ENCODE measurements at places on chromosomes 4 and X. TPM values are rescaled to one million over a fixed set of nuclear protein-coding genes. Genes with fewer than 3 reads are reported as not detected.

The ADH7 gene
- total RNA-seq = not detected

The SHROOM3 gene
- 15.2 TPM for total RNA-seq

The SRPK3 gene
- total RNA-seq = not detected

The TEX13C gene
- not detected for total RNA-seq

The IQSEC2 gene
- 2.8 TPM for total RNA-seq

The PRDM8 gene
- total RNA-seq = 0.12 TPM

The PGAM4 gene
- not detected for total RNA-seq

The GUCY1A1 gene
- 4.3 TPM for total RNA-seq

The FSTL5 gene
- total RNA-seq = not detected

The SASH3 gene
- 3.0 TPM for total RNA-seq

DNA sequence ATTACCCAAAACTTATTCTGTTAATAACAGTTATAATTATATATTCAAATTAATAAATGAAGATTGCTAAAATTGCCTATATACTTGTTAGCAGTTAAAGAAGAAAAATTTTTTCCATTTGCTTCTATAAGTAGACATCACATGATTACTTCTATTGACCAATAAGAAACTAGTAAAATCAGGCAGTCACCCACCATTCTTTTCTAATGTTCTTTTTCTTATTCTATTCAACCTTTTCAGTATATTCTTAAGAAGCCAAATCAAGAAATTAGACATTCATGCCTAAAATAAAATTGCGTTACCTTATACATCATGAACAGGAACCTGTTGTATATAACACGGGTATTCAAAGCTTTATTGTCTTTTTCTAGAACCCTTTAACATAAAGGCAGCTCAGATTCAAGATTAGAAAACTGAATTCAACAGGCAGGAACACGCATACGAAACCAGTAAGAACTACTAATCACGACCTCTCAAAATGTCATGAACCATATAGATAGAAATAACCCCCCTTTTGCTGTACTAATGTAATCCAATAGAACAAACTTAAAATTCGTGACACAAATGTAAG is 568.1 kb upstream of the DIPK2B start:
- H3K27me3 ChIP-seq = no peaks in the 10 kb centered on the region
- H3K4me1 ChIP-seq = no peaks in the 10 kb centered on the region
- H3K4me3 ChIP-seq = peak overlapping the region; percentile 42
- H3K36me3 ChIP-seq = no peaks in the 10 kb centered on the region
- peak overlapping the region; percentile 65 for H3K27ac ChIP-seq

- no peak for DNase-seq
- no peak overlapping the region for H3K27ac ChIP-seq
- no peak overlapping the region for H3K4me3 ChIP-seq
- H3K4me1 ChIP-seq = no peaks in the 10 kb centered on the region
- H3K36me3 ChIP-seq = no peaks in the 10 kb centered on the region
Measured at GRCh38 chr4:11424000-11424399, 4.7 kb downstream of the HS3ST1 start.

- no peak overlapping the region for H3K27ac ChIP-seq
- H3K36me3 ChIP-seq = no peaks in the 10 kb centered on the region
- no peak for DNase-seq
- no peak overlapping the region for H3K4me3 ChIP-seq
- H3K27me3 ChIP-seq = no peaks in the 10 kb centered on the region
Measured at GRCh38 chrX:389021-389441, 2.3 kb upstream of the PPP2R3B start.

- no peak overlapping the region for H3K27ac ChIP-seq
- H3K36me3 ChIP-seq = no peaks in the 10 kb centered on the region
- H3K4me1 ChIP-seq = no peaks in the 10 kb centered on the region
- no peak overlapping the region for H3K4me3 ChIP-seq
- no peaks in the 10 kb centered on the region for H3K27me3 ChIP-seq
Measured at GRCh38 chrX:142312591-142312990, 107.5 kb upstream of the MAGEC2 start.

DNA sequence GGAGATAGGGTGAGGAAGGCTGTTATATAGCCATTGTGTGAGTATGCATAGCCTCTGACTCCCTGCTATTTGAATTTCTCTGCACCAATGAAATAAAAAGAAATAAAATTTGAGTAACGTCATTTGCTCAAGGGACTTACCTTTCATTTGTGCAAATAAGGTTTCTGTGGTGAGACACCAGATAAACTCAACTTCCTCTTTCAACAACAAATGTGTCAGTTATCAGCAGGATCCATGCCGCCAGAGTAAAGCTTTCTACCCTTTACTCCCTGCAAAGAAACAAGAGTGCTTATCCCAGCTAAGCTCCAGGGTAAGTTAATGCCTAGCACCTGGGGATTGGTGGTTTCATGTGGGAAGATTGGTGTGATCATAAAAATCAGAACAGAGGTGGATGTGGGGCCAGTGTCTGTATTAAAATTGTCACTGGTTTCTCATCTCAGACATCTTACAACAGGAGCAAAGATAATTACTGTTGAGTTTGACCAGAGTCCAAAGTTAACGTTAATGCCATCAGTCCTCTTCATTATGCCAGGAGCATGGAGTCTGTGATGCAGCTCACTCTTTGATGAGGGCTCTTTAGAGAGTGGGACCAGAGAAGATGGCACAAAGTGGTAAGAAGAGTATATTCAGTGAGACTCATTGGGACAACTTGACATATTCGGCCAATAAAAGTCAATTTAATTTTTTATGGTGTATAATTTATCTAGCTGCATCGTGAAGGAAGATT is at the start of gene P2RY10:
TSS of gene P2RY10 (plus strand) at position 206 of the 727 bp plus-strand sequence. CDS start 15,130 bp downstream, outside the sequence.
- H3K27ac ChIP-seq = no peak within 1 kb of the TSS
- DNase-seq = no peak
- H3K36me3 ChIP-seq = no peaks in the 10 kb centered on the region
- no peaks in the 10 kb centered on the region for H3K4me1 ChIP-seq
- peaks cover 5% of the 10 kb centered on the region for H3K27me3 ChIP-seq
- H3K4me3 ChIP-seq = no peak within 1 kb of the TSS

GRCh38 chrX:96405842-96406241 is 278.8 kb upstream of the DIAPH2 start:
- H3K4me3 ChIP-seq = no peak overlapping the region
- DNase-seq = no peak
- no peaks in the 10 kb centered on the region for H3K4me1 ChIP-seq
- no peaks in the 10 kb centered on the region for H3K27me3 ChIP-seq

- H3K27me3 ChIP-seq = no peaks in the 10 kb centered on the region
- H3K27ac ChIP-seq = no peak overlapping the region
- DNase-seq = no peak
- no peaks in the 10 kb centered on the region for H3K4me1 ChIP-seq
- no peaks in the 10 kb centered on the region for H3K36me3 ChIP-seq
Measured at GRCh38 chr4:143438710-143439109, 74.8 kb upstream of the SMARCA5 start.

DNA sequence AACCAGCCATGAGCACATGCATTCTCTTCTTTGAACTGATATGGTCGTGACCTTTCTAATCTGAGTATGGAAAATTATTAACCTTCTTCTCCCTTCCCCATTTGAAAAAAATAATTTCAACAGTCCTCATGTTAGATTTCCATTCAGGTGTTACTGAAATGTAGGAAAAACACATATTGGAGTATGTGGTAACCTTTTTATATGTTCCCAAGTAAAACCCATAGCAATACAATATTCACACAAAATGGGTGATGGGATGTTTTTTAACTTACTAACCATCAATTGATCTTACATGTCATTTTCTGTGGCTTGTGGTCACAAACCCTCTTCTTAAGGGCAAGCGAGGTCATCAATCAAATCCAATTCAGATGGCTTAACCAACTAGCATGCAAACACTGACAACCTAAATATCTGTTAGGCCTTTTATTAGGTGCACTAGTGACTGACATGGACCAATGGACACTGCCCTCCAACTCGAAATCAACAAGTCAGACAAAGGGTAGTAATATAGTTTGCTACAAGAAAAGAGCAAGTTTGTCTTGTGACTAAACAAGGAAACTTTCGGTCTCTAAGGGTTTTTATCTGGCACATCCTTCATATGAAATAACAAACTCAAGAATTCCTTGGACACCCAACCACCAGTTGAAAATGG is 74.3 kb downstream of the CAMK2D start:
- DNase-seq = no peak
- peaks cover 34% of the 10 kb centered on the region for H3K4me1 ChIP-seq
- H3K27me3 ChIP-seq = no peaks in the 10 kb centered on the region
- no peak overlapping the region for H3K4me3 ChIP-seq
- H3K36me3 ChIP-seq = no peaks in the 10 kb centered on the region

GRCh38 chr4:2378401-2378800 is 40.0 kb downstream of the ZFYVE28 start:
- H3K36me3 ChIP-seq = no peaks in the 10 kb centered on the region
- no peak overlapping the region for H3K4me3 ChIP-seq
- no peaks in the 10 kb centered on the region for H3K4me1 ChIP-seq

DNA sequence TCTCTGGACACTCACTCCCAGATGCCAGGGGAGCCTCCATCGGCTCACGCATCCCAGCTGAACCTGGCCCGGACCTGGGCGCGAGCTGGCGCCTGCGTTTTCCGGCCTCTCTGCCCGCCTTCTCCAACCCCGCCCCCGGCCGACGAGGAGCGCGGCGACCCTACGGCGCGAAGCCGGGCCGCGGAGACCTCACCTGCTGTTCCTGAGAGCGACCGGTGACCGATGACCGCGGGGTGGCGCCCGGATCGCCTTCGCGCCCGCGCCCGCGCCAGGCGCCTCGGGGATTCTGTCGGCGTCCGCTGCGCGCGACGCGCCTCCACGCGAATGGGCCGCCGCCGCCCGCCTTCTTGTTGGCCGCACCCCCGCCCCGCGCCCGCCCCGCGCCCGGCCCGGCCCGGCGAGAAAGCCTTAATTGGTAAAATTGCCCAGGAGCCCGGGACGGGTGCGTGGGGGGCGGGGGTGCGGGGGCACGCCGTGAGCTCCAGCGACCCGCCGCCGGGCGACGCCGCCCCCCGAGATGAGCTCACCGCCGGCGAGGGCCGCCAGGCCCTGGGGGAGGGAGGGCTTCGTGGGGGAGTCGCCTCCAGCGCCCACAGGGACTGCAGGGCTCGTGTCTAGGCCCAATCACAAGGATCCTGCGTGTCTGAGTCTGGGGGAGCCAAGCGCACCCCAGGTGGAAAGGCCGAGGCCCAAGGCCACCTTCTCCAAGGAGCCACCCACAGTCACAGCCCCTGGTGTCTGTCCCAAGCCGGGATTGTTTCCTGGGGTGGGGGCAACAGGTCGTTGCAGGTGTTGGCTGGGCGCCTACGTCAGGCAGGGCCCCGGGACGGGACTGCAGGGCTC is at the start of gene FLNA:
TSS of gene FLNA (minus strand) at position 322 of the 843 bp plus-strand sequence. CDS start 3,389 bp downstream, outside the sequence.
- H3K4me3 ChIP-seq = peak within 1 kb of the TSS; percentile 32
- no peaks in the 10 kb centered on the region for H3K4me1 ChIP-seq
- H3K36me3 ChIP-seq = no peaks in the 10 kb centered on the region
- H3K27ac ChIP-seq = peak within 1 kb of the TSS; percentile 10
- H3K27me3 ChIP-seq = no peaks in the 10 kb centered on the region

DNA sequence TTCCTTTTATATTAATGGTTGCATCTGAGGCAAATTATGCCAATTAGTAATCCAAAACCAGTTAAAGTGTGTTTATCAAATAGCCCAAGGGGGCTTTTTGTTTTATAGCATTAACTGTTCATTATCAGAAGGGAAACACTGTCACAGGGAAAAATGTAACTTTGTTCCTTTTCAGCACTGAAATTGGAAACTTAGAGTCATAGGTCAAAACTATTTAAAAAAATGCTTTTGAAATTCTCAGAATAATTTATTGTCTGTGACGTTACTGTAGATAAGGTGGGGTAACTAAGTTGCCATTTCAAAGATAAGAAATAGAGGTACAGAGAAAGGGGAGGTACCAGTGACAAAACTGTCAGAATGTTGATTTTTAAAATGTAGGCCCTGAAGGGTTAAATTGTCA is 129.3 kb downstream of the AKAP4 start:
- H3K36me3 ChIP-seq = no peaks in the 10 kb centered on the region
- no peaks in the 10 kb centered on the region for H3K4me1 ChIP-seq
- H3K4me3 ChIP-seq = no peak overlapping the region
- DNase-seq = no peak
- no peaks in the 10 kb centered on the region for H3K27me3 ChIP-seq

- no peak for DNase-seq
- H3K27ac ChIP-seq = no peak overlapping the region
- no peaks in the 10 kb centered on the region for H3K36me3 ChIP-seq
- H3K4me1 ChIP-seq = no peaks in the 10 kb centered on the region
Measured at GRCh38 chr4:126405369-126405982, 1090.7 kb downstream of the FAT4 start.

DNA sequence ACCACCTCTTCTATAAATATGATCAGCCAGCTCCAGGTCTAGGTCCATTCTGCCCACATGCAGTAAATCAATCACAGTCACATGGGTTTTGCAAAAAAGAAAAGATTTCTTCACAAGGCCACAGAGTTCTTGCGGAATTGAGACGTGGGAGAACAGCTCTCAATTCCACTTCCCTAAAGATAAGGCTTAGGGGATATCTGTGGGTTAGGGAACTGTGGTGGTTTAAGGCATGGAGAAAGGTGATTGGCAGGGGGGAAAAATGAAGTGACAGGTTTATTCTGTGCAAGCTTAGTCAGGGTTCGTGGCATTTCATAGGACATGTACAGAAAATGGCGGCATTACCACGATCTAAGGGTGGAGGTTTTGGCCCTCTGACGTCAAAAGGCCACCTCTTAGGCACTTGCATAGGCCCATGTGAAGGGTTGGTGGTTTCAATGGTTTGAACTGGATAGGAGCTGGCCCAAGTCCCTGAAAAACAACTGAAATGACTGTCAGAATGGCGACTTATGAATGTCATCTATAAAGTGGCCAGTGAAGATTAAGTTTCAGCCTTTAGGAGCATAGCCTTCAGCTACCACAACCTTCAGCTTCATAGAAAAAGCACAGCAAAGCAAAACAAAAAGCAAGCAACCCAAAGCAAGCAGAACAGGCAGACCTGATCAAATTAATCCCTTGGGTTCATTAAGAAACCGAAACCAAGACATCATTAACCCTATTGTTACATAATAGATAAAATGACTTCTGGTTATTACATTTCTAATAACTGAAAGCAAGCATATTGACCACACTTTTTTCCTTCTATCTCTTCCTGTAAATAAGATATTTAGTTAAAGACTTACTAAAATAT is 289.8 kb upstream of the SFRP2 start:
- no peak for DNase-seq
- no peak overlapping the region for H3K27ac ChIP-seq
- H3K4me3 ChIP-seq = no peak overlapping the region
- no peaks in the 10 kb centered on the region for H3K4me1 ChIP-seq
- H3K36me3 ChIP-seq = no peaks in the 10 kb centered on the region
- H3K27me3 ChIP-seq = no peaks in the 10 kb centered on the region

GRCh38 chr4:4852591-4853362 is 6.7 kb upstream of the MSX1 start:
- no peak overlapping the region for H3K27ac ChIP-seq
- H3K4me3 ChIP-seq = no peak overlapping the region
- H3K27me3 ChIP-seq = peaks cover 33% of the 10 kb centered on the region
- no peaks in the 10 kb centered on the region for H3K36me3 ChIP-seq
- peaks cover 3% of the 10 kb centered on the region for H3K4me1 ChIP-seq
- DNase-seq = no peak

DNA sequence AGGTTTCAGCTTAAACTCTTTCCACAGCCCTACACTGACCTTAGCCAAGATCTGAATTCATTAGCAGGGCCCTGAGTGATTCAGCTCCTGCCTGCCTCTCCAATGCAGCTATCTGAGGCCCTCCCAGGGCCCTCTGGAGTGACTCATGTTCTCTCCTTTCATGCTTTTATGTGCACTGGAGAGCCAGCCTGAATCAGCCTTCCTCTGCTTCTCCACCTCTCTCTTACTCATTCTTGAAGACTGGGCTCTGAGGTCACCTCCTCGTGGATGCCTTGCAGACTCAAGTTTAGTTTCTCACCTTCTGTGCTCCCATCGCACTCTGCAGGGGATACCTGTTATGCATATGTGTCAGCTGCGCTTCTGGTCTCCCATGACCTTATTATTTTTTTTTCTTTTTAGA is 3.1 kb upstream of the OCIAD2 start:
- no peaks in the 10 kb centered on the region for H3K36me3 ChIP-seq
- no peak overlapping the region for H3K27ac ChIP-seq
- DNase-seq = no peak
- H3K4me3 ChIP-seq = no peak overlapping the region
- H3K27me3 ChIP-seq = no peaks in the 10 kb centered on the region
- H3K4me1 ChIP-seq = no peaks in the 10 kb centered on the region

Data from right lobe of liver (tissue), 6 donors.